ENCODE measurements at places on chromosomes 5 and 9.
A peak's percentile ranks its signal among the peaks of the same experiment; 100 is the strongest.

DNA sequence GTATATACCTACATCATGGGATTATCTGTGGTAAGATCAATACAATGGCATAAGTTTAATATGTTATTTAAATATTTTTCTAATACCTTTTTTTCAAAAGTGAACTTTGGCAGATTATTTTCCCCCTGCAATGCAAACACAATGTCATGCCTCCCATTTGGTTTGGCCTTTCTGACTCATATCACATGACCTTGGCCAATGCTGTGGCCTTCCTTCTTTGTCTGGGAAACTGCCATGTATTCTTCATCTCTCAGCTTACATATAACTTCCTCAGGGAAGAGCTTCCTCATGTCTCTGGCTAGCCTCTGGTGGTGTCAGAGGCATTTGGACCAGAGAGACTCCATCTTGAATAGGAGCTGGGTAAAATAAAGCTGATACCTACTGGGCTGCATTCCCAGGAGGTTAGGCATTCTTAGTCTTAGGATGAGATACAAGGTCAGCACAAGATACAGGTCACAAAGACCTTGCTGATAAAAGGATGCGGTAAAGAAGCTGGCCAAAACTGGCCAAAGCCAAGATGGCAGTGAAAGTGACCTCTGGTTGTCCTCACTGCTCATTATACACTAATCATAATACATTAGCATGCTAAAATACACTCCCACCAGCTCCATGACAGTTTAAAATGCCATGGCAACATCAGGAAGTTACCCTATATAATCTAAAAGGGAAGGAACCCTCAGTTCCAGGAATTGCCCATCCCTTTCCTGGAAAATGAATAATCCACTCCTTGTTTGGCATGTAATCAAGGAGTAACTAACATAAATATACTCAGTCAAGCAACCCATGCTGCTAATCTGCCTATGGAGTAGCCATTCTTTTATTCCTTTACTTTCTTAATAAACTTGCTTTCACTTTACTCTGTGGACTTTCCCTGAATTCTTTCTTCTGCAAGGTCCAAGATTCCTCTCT, 76.0 kb downstream of the C9orf153 start:
- no peak for DNase-seq

GRCh38 chr9:126563556-126563955, 50.2 kb upstream of the LMX1B start:
- no peak for DNase-seq

- DNase-seq = peak; percentile 52
Observed at GRCh38 chr5:37889612-37890317, 49.9 kb upstream of the GDNF start.

DNA sequence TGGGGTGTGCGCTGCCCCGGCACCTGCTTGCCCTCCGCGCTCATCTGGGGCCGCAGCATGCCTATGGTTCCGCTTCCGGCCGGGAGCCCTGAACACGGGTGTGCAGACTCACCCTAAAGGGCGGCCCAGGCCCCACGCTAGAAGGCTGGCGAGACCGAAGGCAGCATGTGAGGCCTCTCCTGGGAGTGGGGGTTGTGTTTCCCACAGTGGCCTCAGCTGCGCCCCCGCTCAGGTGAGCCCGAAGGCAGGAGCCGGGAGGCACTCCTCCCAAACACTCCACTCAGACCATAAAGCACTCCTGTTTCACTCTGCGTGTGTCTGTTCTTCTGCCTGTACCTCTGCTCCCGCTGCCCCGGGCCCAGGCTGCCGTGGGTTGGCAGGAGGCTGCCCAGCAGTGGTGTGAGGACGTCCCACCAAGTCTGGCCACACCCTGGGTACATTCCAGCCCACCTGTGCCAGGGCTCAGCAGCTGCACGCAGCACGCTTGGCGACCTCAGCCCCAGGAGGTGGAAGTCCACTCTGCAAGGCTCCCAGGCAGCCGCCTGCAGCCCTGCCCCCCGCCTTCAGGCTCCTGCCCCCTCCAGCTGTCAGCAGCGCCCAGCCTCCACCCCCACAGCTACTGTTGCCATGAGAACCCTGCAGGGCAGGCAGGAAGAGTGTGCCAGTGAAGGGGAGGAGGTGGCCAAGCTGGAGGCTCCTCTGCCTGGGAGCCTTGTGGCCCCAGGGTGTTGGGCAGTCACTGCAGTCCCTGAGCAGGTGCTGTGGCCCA, 1.2 kb upstream of the AJM1 start:
- DNase-seq = peak; percentile 51

GRCh38 chr5:84259283-84260045, 125.2 kb downstream of the EDIL3 start:
- no peak for DNase-seq

DNA sequence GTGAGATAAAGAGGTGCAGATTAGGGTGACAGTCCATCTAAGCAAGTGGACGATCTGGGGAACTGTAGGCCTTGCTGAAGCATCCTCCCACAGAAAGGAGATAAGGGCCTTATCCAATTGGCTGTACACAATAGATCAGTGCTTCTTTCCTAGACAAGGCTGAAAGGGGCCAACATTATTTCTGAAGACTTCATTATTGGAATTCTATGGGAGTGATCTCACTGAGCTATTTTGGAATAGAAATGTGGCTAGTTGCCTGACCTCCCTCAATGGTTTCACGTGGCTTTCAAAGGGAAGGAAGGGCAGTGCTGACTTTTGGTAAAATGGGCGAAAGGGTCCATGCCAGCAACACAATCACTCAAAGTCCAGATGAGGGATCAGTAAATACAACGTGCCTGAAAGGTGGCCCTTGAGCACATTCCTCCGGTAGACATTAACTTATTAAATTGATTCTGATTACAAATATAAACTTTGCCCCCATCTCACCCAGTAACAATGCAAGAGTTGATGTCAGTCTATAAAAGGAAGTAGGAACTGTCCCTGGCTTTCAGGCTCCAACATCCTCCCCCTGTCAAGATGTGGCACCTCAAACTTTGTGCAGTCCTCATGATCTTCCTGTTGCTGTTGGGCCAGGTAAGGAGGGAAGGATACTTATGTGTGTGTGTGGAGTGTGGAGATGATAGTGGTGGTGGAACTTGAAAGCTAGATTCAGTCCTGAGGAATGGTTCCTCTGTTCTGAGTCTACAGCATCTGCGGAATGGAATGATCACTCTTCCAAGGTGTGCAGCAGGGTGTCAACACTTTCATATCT, at the start of gene LEAP2:
Gene LEAP2, plus strand, starts transcription at position 550 of the 811 bp plus-strand sequence. Its CDS starts 27 bp downstream, at position 577.
- DNase-seq = no peak

DNA sequence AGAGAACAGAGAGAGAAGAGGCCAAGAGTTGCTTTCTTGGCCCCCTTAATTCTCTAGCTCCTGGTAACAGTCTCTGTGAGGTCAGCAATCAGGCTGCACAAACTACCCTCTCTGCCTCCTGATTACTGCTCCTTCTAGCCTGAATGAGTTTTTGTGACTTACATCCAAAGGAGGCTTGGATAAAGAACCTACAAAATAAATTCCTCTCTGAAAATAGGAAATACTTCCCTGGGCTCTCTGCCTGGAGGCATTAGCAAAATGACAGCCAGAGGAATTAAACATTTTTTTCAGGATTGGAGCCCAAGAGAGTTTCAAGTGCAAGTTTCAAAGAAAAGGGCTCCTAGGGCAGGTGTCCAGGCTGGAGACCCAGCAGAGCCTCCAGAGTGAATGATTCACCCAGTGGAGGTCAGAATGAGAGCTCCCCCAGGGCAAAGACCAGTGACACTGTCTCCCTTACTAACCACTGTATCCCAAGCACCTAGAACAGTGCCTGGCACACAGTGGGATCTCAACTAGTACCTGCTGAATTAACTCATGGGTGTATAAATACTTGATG, 162.5 kb downstream of the SPOCK1 start:
- DNase-seq = no peak

DNA sequence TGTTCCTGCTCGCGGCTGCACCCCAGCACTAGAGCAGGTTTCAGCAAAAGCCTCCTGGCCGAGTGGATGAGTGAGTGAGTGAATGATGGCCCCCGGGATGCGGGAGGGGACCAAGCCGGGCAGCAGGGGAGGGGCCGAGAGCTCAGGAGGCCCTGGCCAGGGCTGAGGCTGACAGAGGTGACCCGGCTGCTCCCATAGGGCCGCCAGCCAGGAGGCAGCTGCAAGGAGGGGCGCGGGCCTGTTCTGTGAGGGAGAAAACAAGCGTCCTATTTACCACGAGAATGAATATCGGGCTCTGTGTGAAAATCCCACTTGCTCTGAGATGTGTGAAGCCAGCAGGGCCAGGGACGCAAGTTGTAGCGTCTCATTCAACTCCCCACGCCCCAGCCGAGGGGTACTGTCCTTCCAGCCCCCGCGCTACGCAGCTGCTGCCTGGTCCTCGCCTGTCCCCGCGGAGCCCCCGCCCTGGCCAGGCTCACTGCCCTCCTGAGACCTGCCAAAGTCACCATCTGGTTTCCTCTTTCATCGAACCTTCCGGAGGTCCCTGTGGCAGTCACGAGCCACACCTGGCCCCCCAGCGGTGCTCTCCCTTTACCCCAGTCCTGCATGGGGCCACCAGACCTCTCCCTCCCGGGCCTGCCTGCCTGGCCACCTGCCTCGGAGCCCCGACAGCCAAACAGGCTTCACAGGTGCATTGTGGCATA, 38.8 kb downstream of the RASGEF1C start:
- no peak for DNase-seq

DNA sequence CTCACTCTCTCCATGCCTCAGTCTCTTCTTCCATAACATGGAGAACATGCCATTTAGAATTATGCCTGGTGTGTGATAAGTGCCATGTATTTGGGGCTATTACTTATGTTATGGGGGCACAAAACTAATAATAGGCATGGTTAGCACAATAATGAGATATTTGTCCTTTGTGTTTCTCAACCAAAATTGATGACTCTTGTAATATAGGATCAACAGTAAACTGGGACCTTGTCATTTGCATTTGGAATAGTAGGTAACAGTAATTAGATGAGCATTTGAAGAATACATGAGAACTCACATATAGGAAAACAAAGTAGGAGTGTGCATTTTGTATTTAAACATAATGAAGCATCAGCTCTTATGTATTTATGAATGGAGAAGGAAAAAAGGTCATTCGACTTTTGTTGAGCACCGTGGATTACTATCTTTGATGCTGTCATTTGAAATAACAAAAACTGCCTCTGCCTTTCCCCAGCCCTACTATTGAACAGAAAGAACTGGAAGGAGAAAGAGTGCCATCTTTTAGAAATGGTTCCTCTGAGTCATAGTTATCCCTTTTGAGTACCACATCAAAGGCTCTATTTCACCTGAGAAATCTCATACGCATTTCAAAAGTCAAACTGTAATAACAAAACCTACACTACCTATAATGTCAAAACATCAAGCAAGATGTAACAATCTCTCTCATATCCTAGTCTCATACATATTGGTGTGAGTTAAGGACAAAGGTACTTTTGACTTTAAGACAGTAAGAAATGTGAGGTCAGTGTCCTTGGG, 655.2 kb downstream of the PDE4D start:
- no peak for DNase-seq

- no peak for DNase-seq
Observed at GRCh38 chr5:81750308-81751008, 439 bp downstream of the SSBP2 start.

- DNase-seq = no peak
Observed at GRCh38 chr9:97659771-97660170, 26.1 kb downstream of the NCBP1 start.

GRCh38 chr5:112511920-112512319, 92.8 kb upstream of the EPB41L4A start:
- DNase-seq = no peak

GRCh38 chr5:175629793-175630192, 28.1 kb upstream of the HRH2 start:
- no peak for DNase-seq

- DNase-seq = no peak
Observed at GRCh38 chr5:40986666-40987065, 77.4 kb downstream of the C7 start.

GRCh38 chr9:134992755-134993124, 75.0 kb upstream of the FCN1 start:
- peak; percentile 31 for DNase-seq

DNA sequence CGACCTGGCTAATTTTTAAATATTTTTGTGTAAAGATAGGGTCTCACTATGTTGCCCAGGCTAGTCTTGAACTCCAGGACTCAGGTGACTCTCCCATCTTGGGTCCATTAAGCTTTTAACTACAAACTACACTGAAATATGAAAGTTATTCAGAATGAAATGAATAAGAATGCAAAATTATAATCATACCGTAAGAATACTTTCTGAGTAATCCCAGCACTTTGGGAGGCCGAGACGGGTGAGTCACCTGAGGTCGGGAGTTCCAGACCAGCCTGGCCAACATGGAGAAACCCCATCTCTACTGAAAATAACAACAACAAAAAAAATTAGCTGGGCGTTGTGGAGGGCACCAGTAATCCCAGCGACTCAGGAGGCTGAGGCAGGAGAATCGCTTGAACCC, 1.1 kb upstream of the ORM1 start:
- peak; percentile 29 for DNase-seq

GRCh38 chr5:60232036-60232795, 338.7 kb upstream of the PDE4D start:
- DNase-seq = no peak

- no peak for DNase-seq
Observed at GRCh38 chr5:163079618-163080017, 357.8 kb upstream of the CCNG1 start.

- no peak for DNase-seq
Observed at GRCh38 chr5:172493461-172493860, 39.1 kb upstream of the SH3PXD2B start.

DNA sequence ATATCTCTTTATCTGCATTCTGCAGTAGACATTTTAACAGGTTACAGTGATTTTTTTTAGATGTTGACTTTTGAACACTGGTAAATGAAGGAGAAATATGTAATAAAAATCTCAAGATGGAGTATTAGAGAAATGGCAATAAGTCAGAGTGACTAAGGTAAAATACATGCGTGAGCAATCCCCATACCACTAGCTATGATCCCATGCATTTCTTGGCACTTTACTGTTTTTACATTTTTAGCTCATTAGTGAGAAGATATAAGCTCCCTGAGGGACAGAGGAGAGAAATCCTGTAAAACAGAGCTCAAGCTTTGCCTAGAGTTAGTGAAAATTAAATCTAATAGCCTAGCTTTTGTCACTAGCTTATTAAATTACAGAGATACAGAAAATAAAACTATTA, 181.9 kb upstream of the TRPM3 start:
- no peak for DNase-seq

DNA sequence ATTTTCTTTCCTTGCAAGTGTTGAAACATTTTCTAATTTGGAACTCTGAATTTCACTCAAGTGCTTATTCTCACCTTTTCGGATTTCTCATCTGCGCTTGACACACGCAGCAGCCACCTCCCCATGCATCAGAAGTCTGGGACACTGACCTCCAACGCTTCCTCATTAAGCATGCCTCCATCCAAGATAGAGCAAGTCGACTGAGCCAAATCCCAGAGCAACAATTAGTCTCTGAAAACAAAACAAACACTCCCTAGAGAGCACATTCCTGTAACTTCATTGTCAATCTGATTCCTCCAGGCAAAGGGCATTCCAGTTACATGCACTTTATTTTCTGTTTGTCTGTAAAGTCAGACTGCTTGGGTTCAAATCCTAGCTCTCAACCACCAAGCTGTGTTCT, 5.7 kb downstream of the CD180 start:
- DNase-seq = no peak

GRCh38 chr5:171413153-171413910, 6.1 kb upstream of the FGF18 start:
- no peak for DNase-seq

All from fibroblast of gingiva (primary cell).